ENCODE measurements at places on chromosomes 3 and 15.

- DNase-seq = no peak
These were observed 13.2 kb downstream of the C3orf22 start for GRCh38 chr3:126545544-126545943.

GRCh38 chr3:137304313-137305056, 346.7 kb downstream of the IL20RB start:
- no peak for DNase-seq

DNA sequence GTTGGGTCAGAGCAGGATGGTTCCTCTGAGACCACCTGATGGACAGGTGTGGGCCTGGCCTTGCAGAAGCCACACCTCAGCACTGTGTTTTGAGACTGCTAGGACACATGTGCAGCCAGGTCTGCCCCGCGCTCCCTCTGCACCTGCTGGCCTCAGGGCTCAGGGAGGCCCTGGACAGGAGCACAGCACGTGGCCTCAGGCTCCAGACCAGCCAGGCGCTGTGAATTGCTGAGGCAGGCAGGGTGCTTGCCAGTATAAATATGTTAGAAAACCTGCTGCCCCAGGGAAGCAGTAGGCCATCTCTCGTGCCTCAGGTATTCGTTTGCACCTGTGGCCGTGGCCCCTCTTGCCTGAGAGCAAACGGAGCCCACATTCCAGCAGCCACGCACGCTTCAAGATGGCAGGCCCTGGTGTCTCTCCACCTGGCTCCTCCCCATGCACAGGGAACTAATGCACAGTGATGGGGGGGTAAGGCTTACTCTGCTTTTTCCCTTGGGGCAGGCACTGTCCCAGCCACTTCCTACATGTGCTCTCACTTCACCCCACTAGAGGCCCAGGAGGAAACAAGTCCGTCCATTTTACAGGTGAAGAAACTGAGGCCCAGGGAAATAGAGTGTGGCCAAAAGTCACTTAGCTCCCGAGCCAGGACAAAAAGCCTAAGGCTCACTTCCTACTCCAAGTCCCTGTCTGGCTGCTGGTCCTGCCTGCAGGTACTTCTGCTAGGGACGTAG, 20.4 kb downstream of the SEC61A1 start:
- DNase-seq = no peak

DNA sequence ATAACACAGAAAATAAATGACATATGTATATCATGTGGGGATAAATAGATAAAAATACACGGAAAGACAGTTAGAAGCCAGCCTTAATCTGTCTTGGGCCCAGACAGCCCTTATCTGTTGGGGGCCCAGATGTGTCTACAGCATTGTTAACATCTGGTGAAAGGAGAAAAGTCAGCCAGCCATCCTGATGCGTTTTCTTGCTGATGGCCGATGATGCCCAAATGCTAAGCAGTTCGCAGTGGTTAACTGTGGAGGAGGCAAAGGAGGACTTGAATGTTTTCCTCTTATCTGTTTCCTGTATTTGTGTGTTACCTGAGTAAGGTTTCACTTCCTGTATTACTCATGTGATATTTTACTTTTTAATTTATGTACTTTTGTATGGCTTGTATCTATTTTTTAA, 46.2 kb downstream of the NOX5 start:
- no peak for DNase-seq

- no peak for DNase-seq
These were observed 21.2 kb downstream of the GRIP2 start for GRCh38 chr3:14518893-14519292.

DNA sequence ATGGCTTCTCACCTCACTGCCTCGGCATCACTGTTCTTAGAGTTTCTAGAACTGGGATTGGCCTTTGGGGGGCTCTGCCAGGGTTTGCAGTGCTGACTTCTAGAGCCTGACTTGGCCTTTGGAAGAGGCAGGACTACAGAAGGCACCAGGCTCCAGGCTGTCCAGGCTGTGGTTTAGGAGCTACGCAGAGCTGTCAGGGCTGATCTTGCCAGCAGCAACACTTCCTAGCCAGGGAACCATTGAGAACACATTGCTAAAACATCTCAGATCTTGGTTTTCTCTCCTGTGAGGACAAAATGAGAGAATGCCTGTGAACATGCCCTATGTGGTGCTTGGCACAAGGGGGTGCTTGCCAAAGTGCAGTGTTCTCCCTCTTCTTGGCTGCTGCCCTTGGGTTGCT, 34.6 kb upstream of the APEH start:
- DNase-seq = no peak

Data from suppressor macrophage (primary cell).